ENCODE measurements at places on chromosomes 2 and 18. TPM values are rescaled to one million over a fixed set of nuclear protein-coding genes. Genes with fewer than 3 reads are reported as not detected.

Gene POTEE
- total RNA-seq, result not detected

Gene DSEL
- total RNA-seq, result 11.6 TPM

Gene FKBP1B
- 8.0 TPM for total RNA-seq

Gene OR6B2
- total RNA-seq, result not detected

Gene SLC5A6
- 7.2 TPM for total RNA-seq

Gene CNTNAP5
- total RNA-seq, result 2.5 TPM

Gene FOXI3
- total RNA-seq, result not detected

Gene AMER3
- total RNA-seq, result not detected
